ENCODE measurements at places on chromosomes 5 and 9.

DNA sequence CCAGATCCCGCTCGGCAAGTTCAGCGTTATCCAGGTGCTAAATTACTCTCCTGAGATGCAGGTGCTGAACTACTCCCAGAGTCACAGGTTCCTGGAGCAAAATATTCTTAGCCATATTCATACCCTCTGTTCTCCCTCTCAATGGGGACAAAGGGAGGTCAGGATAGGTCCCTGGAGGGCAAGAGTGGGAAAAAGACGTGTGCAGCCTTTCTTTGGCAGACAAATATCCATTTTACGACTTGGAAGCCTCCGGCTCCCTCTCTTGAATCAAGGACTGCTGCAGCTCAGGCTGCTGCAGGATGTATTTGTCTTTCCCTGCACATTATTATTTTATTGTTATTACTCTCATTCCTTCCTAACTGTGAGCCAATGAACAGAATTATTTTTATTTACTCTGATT, 590.2 kb downstream of the NR2F1-AS1 start:
- no peak for DNase-seq

DNA sequence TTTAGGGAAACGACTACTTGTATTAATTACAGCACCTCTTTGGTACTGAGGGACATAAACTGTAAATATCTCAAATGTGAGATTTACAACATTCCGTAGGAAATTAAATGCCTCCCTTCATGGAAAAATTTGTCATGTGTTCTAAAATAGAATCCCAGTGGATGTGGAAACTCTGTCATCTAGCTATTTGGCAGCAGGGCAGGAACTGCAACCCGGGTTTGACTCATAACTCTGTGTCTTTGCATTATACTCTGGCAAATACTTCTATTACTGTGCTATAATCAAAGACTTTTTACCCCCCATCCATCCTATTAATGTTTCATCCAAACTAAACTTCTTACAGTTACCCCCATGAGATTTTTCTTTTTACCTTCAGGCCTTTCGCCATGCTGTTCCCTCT, 6.6 kb downstream of the PLPPR1 start:
- DNase-seq, result no peak

DNA sequence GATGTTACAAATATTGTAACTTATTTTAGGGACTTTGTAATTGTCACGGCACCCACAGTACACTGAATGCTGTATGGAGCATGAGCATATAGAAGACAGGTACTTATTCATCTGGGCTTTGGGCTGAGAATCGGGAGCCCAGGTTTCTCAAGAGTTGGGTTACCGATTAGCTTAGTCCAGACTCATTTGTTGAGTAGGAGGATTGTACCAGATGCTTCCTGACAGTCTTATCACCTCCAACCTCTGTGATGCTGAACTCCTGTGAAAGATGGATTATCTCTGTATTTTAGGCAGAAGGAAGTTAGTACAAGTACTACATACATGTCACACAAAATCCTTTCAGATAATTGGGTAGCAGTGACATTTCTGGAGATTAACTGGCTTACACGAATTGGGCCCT, 79.2 kb downstream of the SV2C start:
- no peak for DNase-seq

- no peak for DNase-seq
Observed at GRCh38 chr5:125129151-125129806, 382.8 kb upstream of the ZNF608 start.

GRCh38 chr5:133470841-133471240, 141.5 kb downstream of the FSTL4 start:
- no peak for DNase-seq

DNA sequence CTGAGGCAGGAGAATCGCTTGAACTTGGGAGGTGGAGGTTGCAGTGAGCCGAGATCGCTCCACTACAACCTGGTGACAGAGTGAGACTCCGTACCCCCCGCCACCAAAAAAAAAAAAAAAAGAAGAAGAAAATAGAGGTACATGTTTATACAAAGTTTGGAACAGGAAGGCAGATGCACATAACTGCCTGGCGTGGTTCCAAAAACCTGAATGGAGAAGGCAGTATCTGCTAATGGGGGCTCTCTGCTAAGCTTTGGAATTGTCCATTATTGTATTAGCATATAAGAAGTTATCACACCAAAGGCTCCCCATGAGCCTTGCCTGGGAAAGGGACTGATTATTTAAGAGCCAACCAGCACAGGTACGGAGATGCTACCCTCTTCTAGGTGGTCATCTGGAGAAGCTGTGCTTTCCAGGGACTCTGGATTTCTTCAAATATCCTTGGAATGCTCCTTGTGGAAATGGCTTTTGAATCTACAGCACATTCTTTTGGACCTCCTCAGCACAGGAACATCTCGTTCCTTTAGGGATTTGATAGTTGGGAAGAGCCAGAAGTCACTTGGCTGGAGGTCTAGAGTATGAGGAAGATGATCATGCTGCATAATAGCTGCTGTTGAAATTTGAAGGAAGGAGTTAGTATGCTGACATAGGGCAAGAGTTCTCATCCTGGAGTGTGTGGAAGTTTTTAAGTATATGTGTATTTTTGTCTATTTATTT, 42.5 kb upstream of the ABCA1 start:
- no peak for DNase-seq

DNA sequence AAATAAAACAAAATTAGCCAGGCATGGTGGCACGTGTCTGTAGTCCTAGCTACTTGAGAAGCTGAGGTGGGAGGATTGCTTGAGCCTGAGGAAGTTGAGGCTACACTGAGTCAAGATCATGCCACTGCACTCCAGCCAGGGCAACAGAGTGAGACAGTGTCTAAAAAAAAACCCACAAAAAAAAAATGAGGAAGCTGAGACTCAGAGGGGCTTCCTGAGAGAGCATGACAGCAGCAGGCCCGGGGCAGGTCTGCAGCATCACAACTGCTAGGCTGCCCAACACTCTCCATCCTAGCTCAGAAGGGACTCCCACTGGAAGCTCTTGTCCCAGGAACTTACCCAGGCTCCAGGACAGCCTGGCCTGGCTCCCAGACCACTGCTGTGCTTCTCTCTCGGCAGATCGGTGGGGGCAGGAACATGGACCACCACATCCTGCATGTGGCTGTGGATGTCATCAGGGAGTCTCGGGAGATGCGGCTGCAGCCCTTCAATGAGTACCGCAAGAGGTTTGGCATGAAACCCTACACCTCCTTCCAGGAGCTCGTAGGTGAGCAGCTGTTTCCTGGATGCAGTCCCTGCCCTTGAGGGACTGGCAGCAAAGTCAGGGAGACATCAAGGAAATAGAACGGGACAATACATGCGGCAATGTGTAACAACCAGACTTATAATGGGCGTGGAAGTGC, 19.1 kb downstream of the PTGS1 start:
- no peak for DNase-seq

DNA sequence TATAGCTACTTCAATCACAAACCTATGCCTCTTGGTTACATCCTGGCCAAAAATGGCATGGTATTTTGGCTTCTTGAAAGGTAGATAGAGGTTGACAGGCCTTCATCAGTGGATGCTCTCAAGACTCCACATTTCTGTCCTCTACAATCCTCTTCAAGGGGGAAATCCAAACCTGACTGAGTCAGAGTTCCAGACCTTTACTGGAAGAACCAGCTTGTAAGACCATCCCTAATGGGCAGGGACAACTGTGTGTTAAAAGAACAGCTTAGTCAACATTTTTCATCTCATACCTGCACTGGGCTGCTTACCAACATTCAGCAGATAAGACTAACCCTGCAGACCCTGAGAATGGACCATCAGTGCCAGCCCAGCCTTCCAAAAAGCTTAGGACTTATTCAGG, 155.7 kb downstream of the CDK5RAP2 start:
- no peak for DNase-seq

DNA sequence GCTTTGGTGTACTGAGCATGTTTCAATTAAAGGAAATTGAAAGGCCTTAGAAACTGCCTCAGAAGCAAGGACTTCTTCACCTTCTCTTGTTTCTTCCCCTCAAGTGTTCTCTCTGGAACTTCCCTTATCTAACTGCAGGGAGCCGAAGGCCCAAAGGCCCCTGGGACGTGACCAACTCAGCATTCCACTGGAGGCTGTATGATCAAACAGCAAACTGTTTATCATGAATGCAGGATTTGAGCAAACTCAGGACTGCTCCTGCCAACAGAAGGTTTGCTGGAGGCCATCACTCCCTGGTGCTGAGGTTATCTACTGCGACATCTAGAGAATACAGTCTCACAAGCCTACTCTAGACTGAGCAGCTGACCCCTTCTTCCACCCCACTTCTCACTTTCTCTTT, 4.8 kb upstream of the CDH10 start:
- no peak for DNase-seq

- no peak for DNase-seq
Observed at GRCh38 chr5:173238312-173239232, 3.6 kb upstream of the NKX2-5 start.

DNA sequence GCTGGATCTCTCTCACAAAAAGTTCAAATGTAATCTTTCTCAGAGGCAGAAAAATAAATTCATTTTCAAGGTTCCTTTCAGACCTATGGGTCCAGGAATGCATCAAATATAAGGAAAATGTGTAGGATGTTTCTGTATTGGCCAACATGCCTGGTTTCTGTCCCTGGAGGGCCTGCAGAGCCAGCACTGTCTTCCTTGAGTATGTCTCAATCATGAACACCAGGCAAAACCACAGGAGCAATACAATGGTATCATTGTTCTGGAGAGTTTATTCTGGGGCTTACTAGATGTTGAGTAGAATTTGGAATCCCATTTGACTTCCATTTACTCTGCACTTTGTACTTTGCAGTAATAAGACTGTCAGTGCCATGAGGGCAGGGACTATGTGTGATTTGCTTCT, 23.5 kb downstream of the INSYN2B start:
- DNase-seq, result no peak

- no peak for DNase-seq
Observed at GRCh38 chr5:136242136-136242535, 49.2 kb upstream of the SMIM32 start.

DNA sequence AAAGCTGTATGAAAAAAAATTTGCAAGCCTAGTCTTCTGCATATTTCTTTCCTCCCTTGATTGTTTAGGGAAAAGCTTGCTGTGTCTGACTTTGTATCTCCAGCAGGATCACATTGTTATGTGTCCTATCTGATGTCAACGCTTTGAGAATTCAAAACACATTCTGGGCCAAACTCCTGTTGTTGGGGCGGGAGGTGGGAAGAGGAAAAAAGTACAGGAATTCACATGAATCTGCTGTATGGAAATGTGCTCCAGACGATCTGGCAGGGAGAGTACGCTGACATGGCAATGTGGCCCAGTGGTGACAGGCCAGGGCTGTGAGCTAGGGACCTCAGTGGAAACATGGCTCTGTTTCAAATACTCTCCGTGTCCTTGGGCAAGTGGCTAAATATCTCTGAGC, 87.4 kb upstream of the GNA14 start:
- DNase-seq, result no peak

DNA sequence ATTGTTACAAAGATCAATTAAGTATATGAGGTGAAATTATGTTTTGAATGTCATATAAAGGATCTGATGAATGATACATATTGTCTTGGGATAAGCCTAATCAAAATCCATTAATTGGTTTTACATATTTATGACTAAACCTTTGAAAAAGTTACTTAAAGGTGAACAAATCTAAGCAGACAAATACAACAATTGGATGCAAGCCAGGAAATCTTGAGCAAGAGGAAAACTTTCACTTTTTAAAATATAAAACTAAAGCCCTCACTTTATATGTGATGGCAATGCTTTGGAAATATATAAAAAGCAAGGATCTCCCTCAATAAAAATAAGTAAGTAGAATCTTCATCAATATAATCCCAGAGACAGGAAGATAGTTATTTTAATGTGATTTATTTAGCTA, 80.1 kb downstream of the EDIL3 start:
- no peak for DNase-seq

- DNase-seq, result peak; percentile 20
Observed at GRCh38 chr5:43401827-43402226, 10.4 kb downstream of the CCL28 start.

DNA sequence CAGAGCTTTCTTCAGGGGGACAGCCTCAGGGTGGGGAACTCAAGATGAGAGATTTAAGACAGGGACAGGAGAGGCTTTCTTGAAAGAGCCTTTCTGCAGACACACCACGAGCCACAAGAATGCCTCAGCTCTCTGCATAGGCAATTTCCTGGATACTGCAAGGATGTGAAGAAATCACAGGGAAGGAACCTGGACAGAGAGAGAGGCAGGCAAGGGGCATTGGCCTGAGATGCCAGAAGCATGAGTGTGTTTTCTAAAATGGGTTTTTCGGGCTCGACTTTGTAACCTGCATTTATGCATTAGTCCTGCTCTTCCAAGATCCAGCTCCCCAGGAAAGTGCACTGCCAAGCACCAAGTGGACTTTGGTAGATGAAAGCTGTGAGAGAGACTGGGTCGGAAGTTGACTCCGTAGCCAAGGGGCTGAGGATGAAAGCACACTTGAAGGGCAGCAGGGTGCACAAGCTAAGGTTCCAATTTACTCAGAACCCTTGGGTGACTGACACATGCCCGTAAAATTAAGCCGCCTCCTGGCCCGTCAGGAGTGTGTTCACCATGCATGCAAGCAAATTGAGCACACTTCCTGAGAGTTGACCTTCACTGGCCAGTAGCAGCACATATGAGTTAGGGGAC, 90.9 kb downstream of the CFAP90 start:
- no peak for DNase-seq

GRCh38 chr5:134053840-134054338, 49.1 kb upstream of the VDAC1 start:
- no peak for DNase-seq

DNA sequence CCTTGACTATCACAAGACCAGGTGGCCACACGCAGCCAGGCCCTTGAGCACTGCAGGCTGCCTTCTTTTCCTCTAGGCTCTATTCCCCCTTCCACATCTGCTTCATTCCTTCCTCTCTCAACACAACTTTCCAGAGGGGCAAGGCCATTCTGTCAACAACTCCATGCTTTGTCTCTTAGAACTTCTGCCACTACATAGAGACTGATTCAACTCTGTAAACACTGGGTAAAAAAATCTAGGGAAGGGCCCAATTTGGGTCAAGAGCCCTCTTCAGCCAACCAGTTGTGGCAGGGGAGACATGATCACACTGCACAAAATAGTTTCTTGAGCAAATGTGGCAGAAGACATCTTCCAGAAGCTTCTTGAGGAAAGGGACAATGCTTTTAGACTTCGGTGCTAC, 55.6 kb downstream of the ATPSCKMT start:
- no peak for DNase-seq

GRCh38 chr9:120393386-120394057, 186.4 kb downstream of the CDK5RAP2 start:
- DNase-seq, result no peak

DNA sequence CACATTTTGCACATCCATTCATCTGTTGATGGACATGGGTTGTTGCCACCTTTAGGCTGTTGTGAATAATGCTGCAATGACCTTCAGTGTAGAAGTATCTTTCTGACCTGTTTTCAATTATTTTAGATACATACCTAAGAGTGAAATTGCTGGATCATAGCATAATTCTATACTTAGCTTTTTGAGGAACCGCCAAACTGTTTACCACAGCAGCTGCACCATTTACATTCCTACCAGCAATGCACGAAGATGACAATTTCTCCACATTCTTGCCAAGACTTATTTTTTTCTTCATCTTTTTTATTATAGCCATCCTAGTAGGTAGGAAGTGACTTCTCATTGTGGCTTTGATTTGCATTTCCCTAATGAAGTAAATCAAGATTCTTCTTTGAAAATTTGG, 36.5 kb upstream of the ASTN2 start:
- DNase-seq, result no peak

- no peak for DNase-seq
Observed at GRCh38 chr9:119005162-119005561, 364.1 kb downstream of the BRINP1 start.

- peak; percentile 61 for DNase-seq
Observed at GRCh38 chr5:124289641-124290311, 456.7 kb downstream of the ZNF608 start.
